BE2C (cell line): ENCODE measurements at places on chromosomes 11 and 22.
A peak's percentile ranks its signal among the peaks of the same experiment; 100 is the strongest.

- no peak for DNase-seq
Observed at GRCh38 chr11:45212566-45213315, 66.3 kb downstream of the PRDM11 start.

GRCh38 chr22:17890892-17891291, 116.6 kb upstream of the BID start:
- no peak for DNase-seq

DNA sequence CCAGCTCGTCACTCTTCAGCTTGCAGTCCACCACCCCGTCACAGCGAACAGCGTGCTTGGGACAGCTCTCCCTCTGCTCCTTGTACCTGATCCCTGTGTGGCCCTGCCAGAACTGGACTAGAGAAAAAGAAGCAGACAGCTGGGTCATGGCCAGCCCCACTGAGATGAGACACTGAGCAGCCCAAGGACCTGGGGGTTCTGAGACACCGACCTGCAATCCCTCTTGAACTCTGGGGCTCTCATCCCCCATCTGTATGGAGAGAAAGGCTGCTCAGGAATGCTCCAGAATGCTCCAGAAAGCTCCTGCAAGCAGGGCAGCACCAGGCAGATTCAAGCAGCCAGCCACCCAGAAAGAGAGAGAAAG, 14.8 kb downstream of the TMPRSS13 start:
- DNase-seq: no peak

- DNase-seq: peak; percentile 61
Observed at GRCh38 chr22:33923660-33924246, 3.5 kb upstream of the LARGE1 start.

GRCh38 chr11:21414953-21415352, 745.6 kb downstream of the NELL1 start:
- DNase-seq: no peak

GRCh38 chr11:65616575-65617001, 1.0 kb downstream of the PCNX3 start:
- DNase-seq: no peak

- no peak for DNase-seq
Observed at GRCh38 chr11:76706667-76707066, 36.1 kb upstream of the LRRC32 start.

GRCh38 chr11:129644326-129644725, 171.3 kb upstream of the TMEM45B start:
- no peak for DNase-seq

DNA sequence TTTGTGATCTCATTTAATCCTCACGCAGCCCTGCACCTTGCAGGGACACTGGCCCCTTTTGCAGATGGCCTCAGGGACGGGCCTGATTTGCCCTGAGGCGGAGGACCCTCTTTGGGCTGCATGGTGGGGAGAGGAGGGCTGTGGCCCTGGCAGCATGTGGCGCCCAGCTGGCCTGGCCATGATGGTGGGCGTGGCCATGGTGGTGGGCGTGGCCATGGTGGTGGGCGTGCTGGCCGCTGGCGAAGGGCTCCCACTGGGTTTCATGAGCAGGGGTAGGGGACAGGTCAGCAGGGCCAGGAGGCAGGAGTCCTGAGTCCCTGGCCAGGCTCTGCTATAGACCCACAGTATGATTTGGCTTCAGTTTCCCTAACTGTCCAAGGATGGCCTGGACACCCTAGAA, 13.1 kb downstream of the WNT11 start:
- peak; percentile 49 for DNase-seq

- DNase-seq: no peak
Observed at GRCh38 chr11:112861356-112861755, 99.9 kb upstream of the NCAM1 start.

- no peak for DNase-seq
Observed at GRCh38 chr11:35190804-35191348, 51.9 kb downstream of the CD44 start.

DNA sequence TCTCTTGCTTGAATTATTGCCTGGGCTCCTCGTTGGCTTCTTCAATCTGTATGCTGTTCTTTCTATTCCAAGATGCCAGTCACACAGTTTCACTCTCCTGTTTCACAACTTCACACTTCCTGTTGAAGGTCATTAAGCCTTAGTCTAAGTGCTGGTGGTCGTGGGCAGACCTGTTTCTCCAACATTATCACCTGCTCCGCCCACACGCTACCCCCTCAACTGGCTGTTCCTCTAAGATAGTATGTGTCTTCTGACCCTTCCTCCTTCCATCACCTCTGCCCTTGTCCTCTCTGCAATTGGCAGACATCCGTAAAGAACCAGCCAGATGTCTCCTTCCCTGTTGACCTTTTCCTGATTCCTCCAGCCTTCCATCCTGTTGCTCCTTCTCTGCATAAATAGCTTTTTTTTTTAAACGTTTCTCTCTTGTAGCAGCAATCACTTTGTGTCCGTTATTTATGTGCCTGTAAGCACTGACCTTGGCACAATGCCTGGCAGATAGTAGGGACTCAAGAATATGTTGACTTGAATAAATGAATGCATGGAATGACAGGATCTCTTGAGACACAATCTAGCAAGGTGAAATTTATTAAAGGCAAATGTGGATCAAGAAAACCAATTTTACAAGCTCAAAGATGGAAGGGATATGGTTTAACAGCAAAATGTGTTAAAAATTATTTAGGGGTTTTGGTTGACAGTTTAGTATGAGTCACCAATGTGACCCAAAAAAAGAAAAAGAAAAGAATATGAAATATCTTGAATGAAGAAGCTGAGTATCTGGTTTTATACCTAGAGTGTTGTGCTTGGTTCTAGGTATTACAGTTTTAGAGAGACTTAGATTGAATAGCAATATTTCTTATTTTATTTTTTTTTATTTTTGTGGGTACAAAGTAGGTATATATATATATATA, 12.6 kb downstream of the DIXDC1 start:
- no peak for DNase-seq

- no peak for DNase-seq
Observed at GRCh38 chr11:75600356-75600755, 38.3 kb downstream of the SERPINH1 start.

DNA sequence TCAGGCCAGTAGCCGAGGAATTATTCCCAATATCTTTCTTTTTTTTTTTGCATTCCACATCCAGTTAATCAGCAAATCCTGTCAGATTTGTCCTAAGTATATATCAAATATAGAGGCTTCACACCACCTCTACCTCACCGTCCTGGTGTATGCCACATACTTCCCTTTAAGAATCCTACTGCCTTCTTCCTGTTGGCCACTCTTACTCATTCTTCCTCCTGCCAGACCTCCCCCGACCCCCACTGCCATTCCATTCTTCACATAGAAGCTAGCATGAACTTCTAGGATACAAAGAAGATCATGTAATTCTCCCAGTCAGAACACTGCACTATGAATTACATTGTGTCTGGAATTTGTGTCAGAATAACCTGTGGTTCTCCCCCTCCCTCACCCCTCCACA, 89.5 kb downstream of the TRIM44 start:
- no peak for DNase-seq

- DNase-seq: no peak
Observed at GRCh38 chr22:35805466-35805865, 87.8 kb downstream of the APOL5 start.

- DNase-seq: no peak
Observed at GRCh38 chr11:10823152-10823579, 14.4 kb upstream of the EIF4G2 start.

- DNase-seq: no peak
Observed at GRCh38 chr11:132456751-132457328, 1075.5 kb downstream of the OPCML start.

GRCh38 chr11:121958323-121958970, 157.6 kb downstream of the BLID start:
- no peak for DNase-seq
